ENCODE measurements at places on chromosomes 6 and 20.

GRCh38 chr6:120116343-120116742 lies 766.8 kb upstream of the MAN1A1 start:
- no peak for DNase-seq

- DNase-seq: no peak
Measured at GRCh38 chr6:153942361-153942760, 96.7 kb upstream of the OPRM1 start.

GRCh38 chr20:38872036-38872435 lies 54.2 kb upstream of the FAM83D start:
- no peak for DNase-seq

DNA sequence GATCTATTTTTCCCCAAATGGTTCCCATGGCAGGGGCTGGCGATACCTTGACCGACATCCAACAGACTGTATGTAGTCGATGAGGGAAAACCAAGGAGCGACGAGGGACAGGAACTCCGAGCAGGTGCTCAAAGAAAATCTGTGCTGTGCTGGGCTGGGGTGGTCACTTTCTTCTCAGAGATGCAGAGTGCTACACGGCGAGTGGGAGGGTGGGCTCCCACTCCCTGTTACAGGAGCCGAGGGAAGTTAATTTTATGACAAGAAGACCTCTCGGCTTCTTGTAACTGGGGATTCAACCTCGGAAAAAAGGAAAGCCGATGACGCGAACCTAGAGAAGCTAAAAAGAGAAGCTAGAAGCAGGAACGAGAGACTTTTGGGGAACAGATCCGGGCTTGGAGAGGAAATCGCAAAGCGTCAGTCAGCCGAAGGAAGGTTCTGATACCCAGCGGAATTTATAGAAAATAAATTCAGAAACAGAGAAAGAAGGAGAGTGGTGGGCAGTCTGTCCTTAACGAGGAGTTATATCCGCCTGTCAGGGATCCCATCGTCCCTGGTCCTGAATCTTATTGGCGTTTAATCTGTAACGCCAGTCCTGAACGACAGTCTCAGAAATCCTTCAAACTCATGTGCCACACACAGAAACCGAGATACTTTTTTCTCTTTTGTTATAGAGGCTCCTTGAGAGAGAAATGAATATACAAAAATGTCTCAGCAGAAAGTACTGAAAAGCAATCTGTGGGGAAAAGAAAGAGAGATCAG lies 84.6 kb upstream of the ZNF322 start:
- DNase-seq: no peak

DNA sequence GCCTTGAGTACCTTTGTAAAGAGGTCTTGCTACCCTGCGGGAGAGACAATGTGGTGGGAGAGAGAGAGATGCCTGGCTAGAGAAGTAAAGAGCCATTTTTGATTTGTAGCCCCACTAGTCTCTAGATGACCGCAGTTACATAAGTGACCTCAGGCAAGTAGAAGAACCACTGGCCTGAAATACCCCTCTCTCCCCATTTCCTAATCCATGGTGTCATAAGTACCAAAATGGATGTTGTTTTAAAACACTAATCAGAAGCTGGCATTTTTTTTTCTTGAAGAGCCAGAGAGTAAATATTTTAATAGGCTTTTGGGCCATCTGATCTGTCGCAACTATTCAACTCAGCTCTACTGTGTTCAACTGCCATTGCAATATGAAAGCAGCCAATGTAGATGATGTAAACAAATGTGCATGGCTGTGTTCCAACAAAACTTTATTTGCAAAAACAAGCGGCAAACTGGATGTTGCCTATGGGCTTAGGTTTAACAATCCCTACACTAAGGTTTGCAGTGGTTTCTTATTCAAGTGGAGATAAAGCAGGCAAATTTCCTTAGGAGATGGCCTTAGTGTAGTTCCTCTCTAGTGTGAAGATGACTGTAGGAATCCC lies 36.5 kb downstream of the RARS2 start:
- DNase-seq: no peak

- DNase-seq: no peak
Measured at GRCh38 chr6:133377219-133377618, 136.1 kb downstream of the EYA4 start.

DNA sequence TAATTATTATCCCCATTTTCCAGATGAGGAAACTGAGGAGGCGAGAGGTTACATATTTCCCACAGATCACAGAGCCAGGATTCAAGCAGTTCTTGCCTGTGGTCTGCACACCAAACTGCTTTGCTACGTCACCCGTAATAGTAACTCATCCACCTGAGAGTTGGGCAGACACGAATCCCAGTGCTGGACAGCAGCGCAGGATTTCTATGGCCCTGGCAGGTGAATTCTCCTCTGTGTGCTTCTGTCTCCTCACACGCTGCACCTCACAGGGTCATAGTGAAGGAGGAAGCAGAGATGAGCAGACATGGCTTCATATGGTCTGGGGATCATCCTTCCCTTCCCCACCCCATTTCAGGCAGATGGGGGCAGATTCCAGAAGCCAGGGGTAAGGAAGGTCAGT lies 127.0 kb upstream of the LRFN2 start:
- no peak for DNase-seq

- DNase-seq: no peak
Measured at GRCh38 chr20:44248410-44248759, 1.3 kb downstream of the GDAP1L1 start.

GRCh38 chr20:14331646-14332045 lies 5.8 kb downstream of the FLRT3 start:
- DNase-seq: no peak

DNA sequence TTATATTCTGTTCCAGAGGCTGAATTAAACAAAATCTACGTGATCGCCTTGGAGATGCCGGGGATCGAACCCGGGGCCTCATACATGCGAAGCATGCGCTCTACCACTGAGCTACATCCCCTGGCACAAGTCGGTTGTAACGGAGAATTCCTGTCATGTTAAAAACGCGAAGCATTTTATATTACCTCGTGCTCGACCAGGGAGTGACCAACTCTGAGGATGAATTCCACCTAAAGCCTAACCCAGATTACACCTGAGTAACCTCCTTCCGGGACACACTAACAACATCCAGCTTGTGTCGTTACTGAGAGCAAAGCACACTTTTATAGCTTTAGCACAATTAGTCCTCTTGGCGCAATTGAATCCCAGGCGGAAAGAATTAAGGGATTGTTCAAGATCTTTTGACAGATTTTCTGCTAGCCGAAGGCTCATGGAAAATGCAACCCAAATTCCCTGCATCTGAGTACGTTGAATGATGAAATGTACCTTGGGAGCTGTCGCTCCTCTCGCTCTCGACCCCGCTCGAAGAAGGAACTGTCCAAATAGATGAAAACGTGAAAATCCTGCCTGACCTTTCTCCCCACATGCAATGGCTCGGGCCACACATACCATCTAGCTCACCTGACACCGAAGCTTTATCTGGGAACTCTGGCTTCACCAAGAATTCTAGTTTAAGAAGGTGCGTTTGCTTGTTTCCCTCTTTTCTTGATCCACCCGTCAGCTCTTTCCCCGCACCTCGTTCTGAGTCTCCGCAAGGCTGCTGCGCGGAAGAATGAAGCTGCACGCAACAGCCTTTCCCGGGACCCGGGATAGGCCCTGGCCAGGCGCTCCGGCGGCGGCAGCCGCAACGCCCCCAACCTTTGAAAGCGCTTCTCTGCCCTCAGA lies 148.3 kb downstream of the GPX5 start:
- DNase-seq: no peak

DNA sequence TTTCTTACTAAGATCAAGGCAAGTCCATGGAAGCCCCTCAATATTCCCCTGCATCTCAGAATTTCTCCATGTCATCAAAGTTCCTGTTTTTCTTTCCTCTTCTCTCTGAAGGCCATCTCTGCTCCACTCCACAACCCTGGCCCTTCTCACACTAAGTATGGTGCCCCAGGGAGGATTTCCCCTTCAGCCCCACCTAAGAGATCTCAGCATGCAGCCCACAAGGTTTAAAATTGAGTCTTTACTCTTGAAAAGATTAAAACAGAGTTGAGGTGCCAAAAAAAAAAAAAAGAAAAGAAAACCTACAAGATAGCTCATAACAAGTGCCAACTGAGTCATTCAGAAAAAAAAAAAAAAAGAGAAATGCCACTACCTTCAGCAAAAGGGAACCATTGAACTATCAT lies 36.5 kb upstream of the TNFAIP3 start:
- DNase-seq: no peak

- DNase-seq: no peak
Measured at GRCh38 chr20:15045246-15045645, 707.8 kb upstream of the FLRT3 start.

- no peak for DNase-seq
Measured at GRCh38 chr6:149228311-149228955, 89.1 kb upstream of the TAB2 start.

- DNase-seq: no peak
Measured at GRCh38 chr6:42337985-42338743, 113.6 kb downstream of the TRERF1 start.

GRCh38 chr6:139695361-139695760 lies 320.9 kb upstream of the CITED2 start:
- no peak for DNase-seq

DNA sequence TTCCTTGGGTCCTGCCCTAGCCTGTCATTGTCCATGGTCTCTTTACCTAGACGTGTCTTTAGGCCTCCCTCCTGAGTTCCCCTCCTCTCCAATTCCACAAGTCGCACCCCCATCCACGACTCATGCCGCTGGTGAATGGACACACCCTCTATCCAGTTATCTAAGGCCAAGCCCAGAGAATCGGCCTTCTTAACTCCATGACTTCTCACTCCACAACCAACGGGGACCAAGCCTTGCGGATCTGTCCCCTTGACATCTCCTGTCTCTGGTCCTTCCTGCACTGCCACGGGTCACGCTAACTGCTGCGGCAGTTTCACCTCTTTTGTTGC lies 7.0 kb upstream of the RREB1 start:
- DNase-seq: no peak

DNA sequence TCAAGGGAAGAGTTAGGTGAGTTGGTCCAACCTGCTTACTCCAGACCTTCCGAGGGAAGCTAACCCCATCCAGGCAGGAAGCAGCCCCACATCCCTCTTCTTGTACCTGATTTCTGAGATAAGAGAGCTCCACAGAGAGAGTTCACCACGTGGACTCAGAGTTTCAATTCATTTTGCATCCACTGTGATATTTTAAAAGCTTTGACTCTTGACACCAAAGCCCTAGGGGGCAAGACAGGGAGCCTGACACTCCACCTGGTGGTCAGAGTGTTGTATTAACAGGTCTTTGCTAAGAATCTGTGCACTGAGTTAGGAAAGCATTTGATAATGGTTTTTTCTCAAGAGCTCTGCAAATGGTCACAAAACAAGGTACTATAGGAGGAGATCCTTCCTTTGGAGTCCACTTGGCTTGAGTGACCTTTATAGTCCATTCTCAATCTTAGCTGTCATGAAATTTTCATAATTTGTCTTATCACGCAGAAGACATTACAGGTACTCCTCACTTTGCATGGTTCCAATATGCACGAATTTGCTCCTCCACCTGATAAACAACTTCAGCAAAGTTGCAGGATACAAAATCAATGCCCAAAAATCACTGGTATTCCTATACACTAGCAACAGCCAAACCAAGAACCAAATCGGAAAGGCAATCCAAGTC lies 56.2 kb upstream of the RIPOR2 start:
- peak; percentile 71 for DNase-seq

DNA sequence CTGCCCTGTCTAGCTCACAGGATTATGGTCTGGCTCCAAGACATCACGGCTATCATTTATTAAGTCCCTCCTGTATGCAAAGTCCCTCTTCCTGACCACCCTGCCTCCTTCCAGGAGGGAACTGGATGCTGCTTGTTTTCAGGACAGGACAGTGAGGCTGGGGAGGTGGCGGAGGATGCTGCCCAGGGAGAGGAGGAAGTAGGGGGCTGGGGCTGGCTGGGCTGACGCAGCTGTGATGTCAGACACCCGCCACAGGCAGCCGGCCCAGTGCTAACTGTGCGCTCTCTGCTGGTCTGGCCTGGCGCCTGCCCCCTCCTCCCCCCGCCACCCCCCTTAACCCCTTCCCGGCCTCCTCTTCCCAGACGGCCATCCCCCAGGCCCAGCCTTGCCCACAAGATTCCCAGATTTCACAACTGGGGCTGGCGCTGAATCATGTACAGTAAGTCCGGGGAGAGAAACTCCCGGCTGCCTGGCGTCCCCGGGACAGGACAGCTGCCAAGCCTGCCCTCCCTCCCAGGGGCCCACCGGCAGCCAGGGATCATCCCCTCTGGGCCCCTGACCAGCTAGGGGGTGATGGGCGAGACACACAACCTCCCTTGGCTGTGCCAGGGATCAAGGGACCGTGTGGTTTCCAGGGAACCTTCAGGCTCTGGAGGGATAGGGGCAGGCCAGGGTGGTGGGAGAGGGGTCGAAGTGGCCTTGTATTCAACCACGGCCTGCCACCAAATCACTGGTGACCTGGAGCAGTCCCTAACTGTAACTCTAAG lies 118.1 kb downstream of the CEBPB start:
- no peak for DNase-seq

DNA sequence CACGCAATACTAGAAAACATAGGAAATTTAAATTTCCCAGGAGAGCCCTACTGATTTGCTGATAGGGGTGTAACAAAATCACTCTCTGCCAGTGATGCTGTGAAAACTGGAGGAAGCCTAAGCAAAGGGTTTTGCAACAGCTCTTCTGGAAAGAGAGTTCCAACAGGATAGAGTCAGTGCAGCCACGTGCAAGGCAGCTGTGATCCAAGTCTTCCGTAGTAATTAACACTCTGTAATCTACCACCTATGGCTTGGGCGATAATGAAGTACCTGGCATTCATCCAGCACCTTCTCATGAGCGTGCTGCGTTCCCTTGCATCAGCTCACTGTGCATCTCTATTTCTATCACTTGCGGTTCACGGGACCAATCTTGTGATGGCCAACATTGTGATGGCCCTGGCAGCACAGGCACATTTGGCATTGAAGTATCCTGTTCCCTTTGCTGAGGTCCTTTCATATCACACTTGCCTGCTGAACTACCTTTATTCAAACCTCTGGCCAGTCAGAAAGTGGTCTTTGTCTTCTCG lies 48.2 kb downstream of the IRF4 start:
- no peak for DNase-seq

DNA sequence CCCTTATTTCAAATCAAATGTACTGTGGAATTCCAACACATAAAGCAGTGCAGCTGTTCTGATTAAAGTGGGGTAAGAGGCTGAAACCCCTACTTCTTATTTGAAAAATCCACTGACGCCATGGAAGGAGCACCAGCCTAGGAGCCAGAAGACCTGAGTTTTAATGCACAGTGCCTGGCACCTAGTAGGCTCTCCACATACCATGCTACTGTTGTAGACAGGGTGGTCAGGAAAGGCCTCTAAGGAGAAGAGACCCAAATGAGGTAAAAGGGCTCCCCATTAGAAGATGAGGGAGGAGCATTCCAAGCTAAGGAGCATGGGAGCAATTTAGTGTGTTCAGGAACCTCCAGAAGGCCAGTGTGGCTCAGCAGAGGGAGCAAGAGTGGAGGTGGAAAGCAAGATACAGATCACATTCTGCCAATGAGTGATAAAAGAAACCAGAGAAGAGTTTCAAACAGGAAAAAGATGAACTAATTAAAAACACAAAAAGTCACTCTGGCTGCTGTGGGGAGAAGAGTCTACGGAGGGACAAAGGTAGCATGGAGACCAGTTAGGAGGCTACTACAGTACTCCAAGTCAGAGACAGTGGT lies 11.8 kb upstream of the ZNF76 start:
- DNase-seq: no peak

Data from stimulated activated naive CD4-positive, alpha-beta T cell (primary cell).